ENCODE measurements at places on chromosomes 5 and 9.

DNA sequence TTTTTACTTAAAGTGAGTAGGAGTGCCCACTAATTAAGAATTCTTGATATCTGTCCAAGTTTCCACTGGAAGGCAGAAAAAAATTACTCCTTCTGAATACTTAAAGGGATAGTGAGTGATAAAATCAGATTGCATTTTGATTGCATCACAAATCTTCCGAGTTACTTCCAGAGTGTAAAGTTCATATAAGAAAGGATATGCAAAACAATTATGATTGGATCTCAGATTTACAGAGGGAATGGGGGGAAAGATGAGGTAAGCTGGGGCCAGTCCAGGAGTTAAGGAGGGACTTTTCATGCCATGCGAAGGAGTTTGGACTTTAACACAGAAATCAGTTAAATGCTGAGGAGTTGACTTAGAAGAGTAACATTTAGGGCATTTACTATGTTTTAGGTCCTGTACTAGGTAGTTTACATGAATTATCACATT lies 9.3 kb upstream of the RNF145 start:
- no peak for DNase-seq

- no peak for DNase-seq
Observed at GRCh38 chr5:78320401-78320800, 25.9 kb upstream of the AP3B1 start.

- DNase-seq, result no peak
Observed at GRCh38 chr5:1430121-1430795, 15.0 kb downstream of the SLC6A3 start.

GRCh38 chr5:54387031-54387430 lies 68.5 kb upstream of the HSPB3 start:
- DNase-seq, result no peak

DNA sequence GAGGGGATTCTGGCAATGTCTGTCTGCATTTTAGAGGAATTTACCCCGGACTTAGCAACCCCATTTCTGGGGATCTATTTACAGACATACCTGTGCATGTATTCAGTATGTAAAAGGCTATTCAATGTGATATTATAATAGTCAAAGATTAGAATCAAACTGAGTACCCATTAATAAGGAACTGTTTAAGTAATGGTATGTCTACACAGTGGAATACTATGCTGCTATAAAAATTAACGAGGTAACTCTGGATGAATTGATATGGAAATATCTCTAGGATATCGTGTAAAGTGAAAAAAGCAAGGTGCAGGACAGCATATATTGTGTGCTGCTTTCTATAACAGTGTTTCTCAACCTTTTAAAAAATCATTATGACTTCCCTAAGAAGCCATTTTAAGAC lies 186.9 kb downstream of the SEMA6A start:
- DNase-seq, result no peak

All from NCI-H1930 (cell line).